ENCODE measurements at places on chromosomes 4 and X. TPM values are rescaled to one million over a fixed set of nuclear protein-coding genes. Genes with fewer than 3 reads are reported as not detected.

The CXorf38 gene
- 9.0 TPM for total RNA-seq

The IL3RA gene
- total RNA-seq, result 20.4 TPM

The CAPN6 gene
- not detected for total RNA-seq

The TMEM271 gene
- total RNA-seq, result not detected

The CHRDL1 gene
- total RNA-seq, result under 0.01 TPM

The PRRG3 gene
- total RNA-seq, result not detected

The ERCC6L gene
- 1.3 TPM for total RNA-seq

The DMP1 gene
- not detected for total RNA-seq

The MAGEE1 gene
- 1.0 TPM for total RNA-seq

The PTTG2 gene
- total RNA-seq, result not detected

The SLC49A3 gene
- total RNA-seq, result 9.7 TPM

The NPY5R gene
- total RNA-seq, result not detected

The FMR1NB gene
- total RNA-seq, result not detected

The HPGD gene
- total RNA-seq, result not detected

The ADGRG4 gene
- total RNA-seq, result not detected

The XK gene
- under 0.01 TPM for total RNA-seq

The FHIP1A gene
- 0.76 TPM for total RNA-seq

The CLDN34 gene
- total RNA-seq, result 0.13 TPM

The CXCL3 gene
- total RNA-seq, result under 0.01 TPM
